ENCODE measurements at places on chromosomes 4 and X. TPM values are rescaled to one million over a fixed set of nuclear protein-coding genes. Genes with fewer than 3 reads are reported as not detected.

The S100G gene
- not detected for total RNA-seq

The POF1B gene
- total RNA-seq: not detected

DNA sequence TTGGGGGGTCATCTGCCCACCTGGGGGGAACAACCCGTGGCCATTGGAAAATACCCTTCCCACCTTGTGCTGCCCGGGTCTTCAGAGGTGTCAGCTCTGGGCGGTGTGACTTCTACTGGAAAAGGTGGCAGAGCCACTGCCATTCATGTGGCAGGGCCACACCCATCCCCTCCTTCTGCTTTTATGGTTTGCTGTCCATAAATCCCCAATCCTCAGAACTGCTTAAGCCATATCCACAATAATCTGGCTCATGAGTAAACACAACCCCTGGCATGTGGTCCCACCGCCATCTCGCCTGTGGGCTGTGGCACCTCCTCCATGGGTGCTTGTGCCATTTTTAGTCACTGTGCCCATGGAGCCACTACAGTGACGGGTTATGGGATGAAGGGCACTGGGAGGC, 20.6 kb downstream of the SORCS2 start:
- DNase-seq: no peak

- DNase-seq: no peak
Measured at GRCh38 chrX:153685156-153685536, 2.6 kb upstream of the SLC6A8 start.

DNA sequence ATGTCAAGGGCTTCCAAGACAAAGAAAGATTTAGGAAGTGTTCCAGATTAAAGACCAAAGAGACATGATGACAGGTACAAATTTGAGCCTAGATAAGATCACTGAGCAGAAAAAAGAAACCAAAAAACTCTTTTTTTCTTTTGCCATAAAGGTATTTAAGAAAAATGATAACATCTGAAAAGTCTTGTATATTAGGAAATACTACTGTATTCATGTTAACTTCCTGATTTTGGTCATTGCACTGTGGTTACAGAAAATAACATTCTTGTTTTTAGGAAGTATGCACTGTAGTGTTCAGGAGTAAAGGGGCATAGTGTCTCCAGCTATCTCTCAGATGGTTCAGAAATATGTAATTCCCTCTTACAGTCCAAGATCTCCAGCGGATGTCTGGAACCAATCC, 37.1 kb downstream of the RWDD4 start:
- DNase-seq: no peak

The HOPX gene
- not detected for total RNA-seq

GRCh38 chr4:11505221-11505971, 76.7 kb upstream of the HS3ST1 start:
- DNase-seq: no peak

DNA sequence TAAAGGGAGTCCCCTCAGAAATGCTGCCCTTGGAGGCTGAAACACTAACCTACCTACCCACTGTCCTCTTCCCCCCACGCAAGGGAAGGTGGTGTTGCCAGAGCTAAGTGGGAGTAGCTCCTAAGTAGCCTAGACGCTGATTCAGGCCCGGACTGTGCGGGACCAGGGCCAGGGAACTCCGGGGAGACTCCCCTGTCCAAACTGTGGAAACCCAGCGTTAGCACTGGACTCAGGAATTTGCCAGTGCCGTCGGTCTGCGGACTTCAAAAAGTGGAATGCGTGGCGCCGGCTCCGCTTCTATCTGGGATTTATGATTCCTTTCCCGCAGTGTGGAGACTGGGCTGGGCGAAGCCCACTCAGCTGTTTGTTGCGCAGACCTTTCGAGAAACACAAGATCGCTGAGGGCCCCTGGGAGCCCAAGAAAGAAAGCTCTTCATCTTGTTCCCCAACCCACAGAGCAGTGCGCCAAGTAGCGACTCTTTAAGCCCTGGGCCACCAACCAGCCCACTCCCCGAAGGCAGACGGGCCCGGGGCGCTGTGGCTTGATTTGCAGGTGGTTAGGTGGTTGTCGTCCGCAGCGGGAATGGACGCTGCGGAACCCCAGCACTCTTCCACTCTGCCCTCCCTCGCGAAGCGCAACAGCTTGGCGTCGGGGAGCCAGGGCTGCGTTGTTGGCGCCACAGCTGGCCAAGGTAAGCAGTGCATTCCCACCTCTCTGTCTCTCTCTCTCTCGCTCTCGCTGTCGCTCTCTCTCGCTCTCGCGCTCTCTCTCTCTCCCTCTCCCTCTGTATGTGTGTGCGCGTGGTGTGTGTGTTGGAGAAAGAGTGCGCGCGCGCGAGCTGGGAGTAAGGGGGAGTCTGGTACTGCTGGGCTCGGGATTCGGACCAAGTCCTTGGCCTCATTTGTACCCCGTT, 2.0 kb downstream of the TMEM255A start:
- DNase-seq: peak; percentile 69

- DNase-seq: no peak
Measured at GRCh38 chr4:164221631-164222030, 532.3 kb upstream of the SMIM31 start.

- DNase-seq: no peak
Measured at GRCh38 chr4:140711910-140712309, 44.3 kb downstream of the TBC1D9 start.

DNA sequence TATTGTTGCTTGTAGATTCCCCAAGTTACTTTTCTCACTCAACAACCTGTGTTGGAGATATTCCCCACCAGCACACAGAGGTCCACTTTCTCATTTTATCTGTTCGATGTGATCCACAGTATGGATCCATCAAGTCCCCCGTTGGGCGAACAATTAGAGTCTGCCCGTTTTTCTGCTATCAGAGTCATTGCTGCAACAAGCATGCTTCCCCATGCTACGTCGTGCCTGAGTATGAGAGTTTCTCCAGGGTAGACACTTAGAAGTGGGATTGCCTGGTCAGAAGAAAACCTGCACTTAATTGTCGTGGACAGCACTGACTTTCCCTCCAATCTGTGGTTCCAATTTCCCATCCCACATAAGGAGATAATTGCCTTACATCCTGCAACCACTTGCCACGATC, 62.7 kb upstream of the SHOX start:
- no peak for DNase-seq

The SRPX gene
- total RNA-seq: 18.2 TPM

DNA sequence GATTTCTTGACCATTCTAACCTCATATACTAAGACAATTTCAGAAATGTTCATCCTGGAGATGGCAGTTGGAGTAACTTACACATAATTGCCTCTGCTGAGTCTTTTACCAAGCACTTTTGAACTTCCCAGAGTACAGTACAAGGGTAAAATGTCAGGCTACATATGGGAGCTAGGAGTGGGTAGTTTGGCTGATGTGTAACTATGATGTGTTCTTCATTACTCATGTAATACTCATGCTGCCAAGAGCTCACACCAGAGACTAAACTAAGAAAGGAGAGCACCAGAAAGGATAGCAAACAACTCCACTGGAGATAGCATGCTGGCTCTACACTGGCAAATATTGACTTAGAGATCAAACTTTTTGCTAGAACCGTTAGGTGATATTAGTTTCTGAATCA, 194.0 kb downstream of the PDGFRA start:
- no peak for DNase-seq

All from Daoy (cell line).